Tibial nerve (tissue), 4 donors: ENCODE measurements at places on chromosomes 1 and 21. TPM values are rescaled to one million over a fixed set of nuclear protein-coding genes. Genes with fewer than 3 reads are reported as not detected.

GRCh38 chr1:43419627-43420425 lies 30.1 kb downstream of the SZT2 start:
- no peak for DNase-seq

DNA sequence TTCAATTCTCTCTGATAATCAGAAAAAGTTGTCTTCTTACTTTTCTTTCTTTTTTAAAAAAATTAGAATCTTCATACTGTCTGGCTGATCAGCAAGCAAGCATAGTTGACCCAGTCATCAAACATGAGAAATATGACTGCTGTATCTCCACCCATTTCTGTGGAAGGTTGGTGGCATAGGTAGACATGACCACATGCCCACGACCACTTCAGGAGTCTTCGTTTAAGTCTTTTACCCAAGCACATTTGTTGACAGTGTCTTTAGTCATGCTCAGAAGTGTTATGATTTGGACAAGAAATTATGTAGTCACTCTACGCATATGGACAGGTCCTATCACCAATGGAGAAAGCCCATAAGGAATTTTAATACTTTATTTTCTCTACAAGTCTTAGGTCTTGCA lies 74.8 kb upstream of the HSPA13 start:
- no peak for DNase-seq

- no peak for DNase-seq
Observed at GRCh38 chr1:170593173-170594011, 61.4 kb downstream of the GORAB start.

DNA sequence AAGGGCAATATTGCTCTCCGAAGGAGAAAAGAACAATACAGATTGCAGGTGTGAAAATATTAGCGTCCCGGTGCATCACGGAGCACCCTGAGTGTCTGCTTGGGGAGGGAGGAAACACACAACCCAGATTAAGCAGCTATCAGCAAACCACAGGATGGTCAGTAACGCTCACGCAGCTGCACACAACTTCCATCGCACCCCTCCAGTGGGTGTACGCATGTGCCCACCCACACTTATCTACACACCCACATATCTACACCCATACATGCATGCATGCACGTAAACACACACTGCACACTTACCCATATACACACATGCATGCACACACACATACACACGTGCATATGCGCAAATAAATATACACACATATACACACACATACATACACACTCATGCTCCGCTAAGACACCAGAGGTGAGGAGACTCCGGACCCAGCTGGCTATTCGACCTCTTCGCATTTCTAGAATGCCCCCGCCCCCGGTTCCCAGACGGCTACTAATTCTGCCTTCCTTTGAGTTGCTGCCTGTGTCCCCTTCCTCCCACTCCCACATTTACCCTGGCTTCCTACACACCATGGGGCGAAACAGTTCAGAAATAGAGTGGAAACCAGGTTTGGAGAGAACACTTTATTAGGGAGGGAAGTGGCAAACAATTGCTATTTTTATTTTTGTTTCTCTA lies 26.2 kb downstream of the ITPKB start:
- DNase-seq, result no peak

GRCh38 chr1:67749844-67750690 lies 65.1 kb downstream of the GADD45A start:
- DNase-seq, result peak; percentile 22

DNA sequence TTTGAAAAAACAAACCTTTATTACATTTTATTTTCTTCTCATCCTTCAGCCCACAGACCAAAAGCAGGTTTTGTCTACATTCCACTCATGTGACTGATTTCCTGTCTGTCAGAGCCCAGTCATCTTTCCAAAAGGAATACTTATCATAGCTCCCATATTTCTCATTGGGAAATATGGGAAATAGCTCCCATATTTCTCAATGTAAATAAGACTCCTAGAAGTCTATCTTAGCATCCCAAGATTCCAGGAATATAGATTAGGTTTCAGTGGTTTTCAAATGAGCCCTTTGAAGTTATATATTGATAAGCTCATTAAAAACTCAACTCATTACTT lies 19.1 kb upstream of the NRDC start:
- DNase-seq, result no peak

GRCh38 chr1:228142701-228143136 lies 2.6 kb downstream of the GUK1 start:
- DNase-seq, result no peak

CELA2A gene
- total RNA-seq, result 9.3 TPM

LRRC71 gene
- total RNA-seq, result 0.60 TPM
